ENCODE measurements at places on chromosomes 6 and 20.

DNA sequence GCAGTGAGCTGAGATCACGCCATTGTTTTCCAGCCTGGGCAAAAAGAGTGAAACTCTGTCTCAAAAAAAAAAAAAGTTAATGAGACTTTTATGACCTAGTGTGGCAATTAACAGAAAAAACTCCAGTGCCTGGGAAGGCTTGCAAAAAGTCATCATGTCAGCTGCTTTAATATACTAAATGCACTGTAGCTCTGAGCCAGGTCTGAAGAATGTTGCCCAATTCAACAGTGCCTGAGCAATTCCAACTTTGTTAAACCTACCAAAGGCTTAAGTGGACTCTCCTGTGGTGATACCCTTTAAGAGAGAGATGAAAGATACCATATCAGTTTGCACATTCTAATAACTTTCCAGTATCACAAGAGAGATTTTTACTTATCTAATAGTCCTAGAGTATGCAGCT is 6.5 kb upstream of the ROS1 start:
- no peak for DNase-seq

GRCh38 chr6:22001396-22002027 is 295.3 kb downstream of the PRL start:
- DNase-seq: no peak

GRCh38 chr6:13666194-13667105 is 45.2 kb downstream of the RANBP9 start:
- DNase-seq: peak; percentile 11

GRCh38 chr6:107853230-107853629 is 29.1 kb upstream of the SCML4 start:
- DNase-seq: no peak

GRCh38 chr6:92504509-92504908 is 914.9 kb downstream of the EPHA7 start:
- DNase-seq: no peak

Data from CD4-positive, alpha-beta T cell treated with Interleukin-17A for 4 hours (primary cell).